Tongue (tissue), 3 donors: ENCODE measurements at places on chromosomes 3 and 15. TPM values are rescaled to one million over a fixed set of nuclear protein-coding genes. Genes with fewer than 3 reads are reported as not detected.

The ZPLD1 gene
- total RNA-seq, result not detected

The TUSC7 gene
- not detected for total RNA-seq

The CRTAP gene
- total RNA-seq, result 124 TPM

The SPINT1 gene
- total RNA-seq, result 49.2 TPM

The COL6A6 gene
- total RNA-seq, result 61.2 TPM

The GOLGA6L22 gene
- total RNA-seq, result not detected

The MELTF gene
- 6.6 TPM for total RNA-seq

The EFHB gene
- 1.7 TPM for total RNA-seq

The ISL2 gene
- total RNA-seq, result 6.6 TPM

The NISCH gene
- 82.2 TPM for total RNA-seq

The NANOGP8 gene
- not detected for total RNA-seq

The SAMMSON gene
- 0.41 TPM for total RNA-seq

The ZIC1 gene
- total RNA-seq, result 1.9 TPM

The ADAMTS17 gene
- 12.4 TPM for total RNA-seq

The ST3GAL6 gene
- total RNA-seq, result 11.6 TPM

The PPP1R14D gene
- total RNA-seq, result not detected

The RCN2 gene
- total RNA-seq, result 86.8 TPM

The TRIM69 gene
- total RNA-seq, result 36.8 TPM

The PLXNA1 gene
- 46.9 TPM for total RNA-seq

The MESP2 gene
- not detected for total RNA-seq

The GATA2 gene
- 6.3 TPM for total RNA-seq

The SERPINI1 gene
- 7.7 TPM for total RNA-seq

The FRMD5 gene
- 1.1 TPM for total RNA-seq

The THSD4 gene
- total RNA-seq, result 43.2 TPM

The DOCK3 gene
- total RNA-seq, result 0.51 TPM

The KIF15 gene
- total RNA-seq, result 8.8 TPM

The CCR8 gene
- 1.1 TPM for total RNA-seq

The PLA2G4E gene
- 1.9 TPM for total RNA-seq

The OR5H2 gene
- total RNA-seq, result not detected

The RLBP1 gene
- not detected for total RNA-seq

The EIF2B5 gene
- total RNA-seq, result 54.9 TPM

The ANKRD34C gene
- total RNA-seq, result 0.21 TPM

The SPESP1 gene
- total RNA-seq, result 1.8 TPM

The NRROS gene
- 3.9 TPM for total RNA-seq

The GHRL gene
- not detected for total RNA-seq

The ACOX2 gene
- 12.6 TPM for total RNA-seq

The POTEB gene
- not detected for total RNA-seq

The MYL3 gene
- 33.1 TPM for total RNA-seq

The PCCB gene
- 43.9 TPM for total RNA-seq

The PCLAF gene
- 12.0 TPM for total RNA-seq

The NUP210 gene
- total RNA-seq, result 13.6 TPM

The SH3GL3 gene
- 7.1 TPM for total RNA-seq

The SLC12A1 gene
- not detected for total RNA-seq

The TMCO5A gene
- not detected for total RNA-seq

The BRK1 gene
- 107 TPM for total RNA-seq

The GP9 gene
- not detected for total RNA-seq

The CLDN1 gene
- 17.7 TPM for total RNA-seq

The IL20RB gene
- total RNA-seq, result 5.4 TPM

The SLC22A14 gene
- total RNA-seq, result not detected

The SNUPN gene
- 18.3 TPM for total RNA-seq

The ADCY5 gene
- 11.1 TPM for total RNA-seq

The TM6SF1 gene
- total RNA-seq, result 6.3 TPM

The ALPK3 gene
- total RNA-seq, result 64.6 TPM

The CCRL2 gene
- total RNA-seq, result 3.7 TPM

The FGD5 gene
- 26.1 TPM for total RNA-seq
